Activated gamma-delta T cell (primary cell): ENCODE measurements at places on chromosomes 1 and 21.
A peak's percentile ranks its signal among the peaks of the same experiment; 100 is the strongest.

DNA sequence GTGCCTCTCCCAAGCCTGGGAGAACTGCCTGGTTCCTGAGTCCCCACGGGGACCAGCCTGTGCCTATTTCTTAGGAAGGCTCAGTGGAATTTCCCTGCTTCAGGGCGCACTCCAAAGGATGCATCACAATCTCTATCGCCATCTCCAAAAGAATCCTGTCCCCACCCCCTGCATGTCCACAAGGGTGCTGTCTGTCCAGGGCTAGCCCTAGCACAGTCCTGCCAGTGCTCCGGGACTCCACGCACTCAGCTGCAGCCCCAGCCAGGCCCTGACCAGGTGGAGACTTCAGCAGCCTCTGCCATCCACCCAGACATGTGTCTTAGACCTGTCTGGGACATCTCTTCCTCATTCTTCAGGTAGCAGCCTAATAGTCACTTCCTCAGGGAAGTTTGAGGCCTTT, 199.7 kb downstream of the GRIK3 start:
- no peak for DNase-seq

DNA sequence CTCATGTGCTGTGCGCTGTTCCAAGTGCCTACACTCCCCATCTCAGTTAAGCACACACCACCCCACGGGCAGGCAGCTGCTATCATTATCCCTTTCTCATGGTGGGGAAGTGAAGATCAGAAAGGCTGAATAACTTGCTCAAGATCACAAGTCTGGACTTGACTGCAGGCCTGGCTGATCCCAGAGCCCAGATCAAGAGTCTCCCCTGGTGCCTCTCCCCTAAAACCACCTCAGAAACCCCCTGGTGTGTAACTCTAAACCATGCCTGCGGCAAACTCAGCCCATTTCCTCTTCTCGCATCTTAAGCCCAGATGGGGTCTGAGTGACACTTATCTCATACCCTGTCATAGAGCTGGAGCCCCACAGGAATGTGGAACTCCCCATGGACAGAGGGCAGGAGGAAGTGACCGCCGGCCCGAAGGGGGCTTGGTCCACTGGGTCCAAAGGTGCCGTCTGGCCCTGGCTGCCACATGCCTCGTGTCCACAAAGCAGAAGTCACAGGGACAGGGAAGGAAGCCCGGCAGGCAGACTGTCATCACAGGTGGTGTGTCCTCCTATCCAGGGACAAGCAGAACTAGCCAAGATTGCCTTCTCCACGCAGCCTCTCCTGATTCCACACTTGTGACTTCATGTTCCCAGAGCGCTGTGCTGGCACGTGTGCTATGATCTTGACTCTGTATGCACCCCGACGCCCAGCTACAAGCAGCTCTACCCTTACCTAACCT, 92.1 kb downstream of the SYF2 start:
- no peak for DNase-seq

DNA sequence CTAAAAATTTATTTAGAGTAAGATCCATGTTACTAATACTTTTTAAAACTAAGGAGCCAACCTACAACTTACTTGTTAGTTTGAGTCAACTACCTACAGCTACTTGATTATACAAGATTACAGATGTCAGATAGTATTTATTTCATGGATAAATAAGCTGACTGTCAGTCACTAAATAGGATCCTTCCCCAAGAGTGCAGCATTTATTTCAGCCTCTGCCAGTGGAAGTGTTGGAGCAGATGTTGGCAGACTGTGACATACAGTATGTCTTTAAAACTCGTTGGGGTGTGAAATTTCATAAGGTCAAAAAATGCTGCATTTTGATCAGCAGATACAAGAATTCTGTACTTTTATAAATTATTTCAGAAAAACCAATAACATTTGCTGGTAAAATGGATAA, 156.2 kb downstream of the AKT3 start:
- no peak for DNase-seq

- no peak for DNase-seq
Observed at GRCh38 chr21:37986751-37987399, 70.6 kb upstream of the KCNJ6 start.

DNA sequence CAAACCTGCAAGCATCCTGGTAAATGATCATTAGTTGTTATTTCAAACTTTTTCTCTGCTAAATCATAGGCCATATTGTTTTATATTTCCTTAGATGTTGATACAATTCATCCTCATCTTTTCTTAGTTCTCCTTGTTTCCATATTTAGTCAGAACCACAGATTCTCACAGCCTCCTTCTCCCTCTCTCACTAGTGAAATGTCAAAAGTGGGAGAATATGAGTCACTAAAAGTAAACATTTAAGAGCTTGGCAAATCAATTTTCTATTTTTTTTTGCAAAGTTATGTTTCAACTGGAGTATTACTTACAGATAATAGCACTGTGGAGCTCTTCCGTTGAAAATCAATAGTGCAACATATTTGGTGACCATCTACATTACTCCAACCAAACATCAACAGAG, 308.8 kb downstream of the COL11A1 start:
- DNase-seq = no peak

DNA sequence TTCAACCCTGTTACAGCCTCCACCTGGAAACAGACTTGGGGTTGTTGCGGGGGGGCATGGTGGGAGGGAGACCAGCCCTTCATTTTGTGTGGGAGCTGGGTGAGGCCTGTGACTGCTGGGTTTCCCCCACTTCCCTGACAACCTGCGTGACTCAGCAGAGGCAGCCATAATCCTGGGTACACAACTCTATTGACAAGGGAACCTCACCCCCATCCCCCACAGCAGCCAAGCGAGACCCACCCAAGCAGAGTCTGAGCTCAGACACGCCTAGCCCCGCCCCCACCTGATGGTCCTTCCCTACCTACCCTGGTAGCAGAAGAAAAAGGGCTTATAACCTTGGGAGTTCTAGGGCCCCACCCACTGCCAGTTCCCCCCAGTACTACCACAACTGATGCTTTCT, 8.0 kb upstream of the CCDC190 start:
- no peak for DNase-seq

GRCh38 chr21:33246506-33246905, 16.8 kb downstream of the IFNAR2 start:
- DNase-seq = no peak

- DNase-seq = no peak
Observed at GRCh38 chr1:19454265-19455146, 30.8 kb downstream of the CAPZB start.

DNA sequence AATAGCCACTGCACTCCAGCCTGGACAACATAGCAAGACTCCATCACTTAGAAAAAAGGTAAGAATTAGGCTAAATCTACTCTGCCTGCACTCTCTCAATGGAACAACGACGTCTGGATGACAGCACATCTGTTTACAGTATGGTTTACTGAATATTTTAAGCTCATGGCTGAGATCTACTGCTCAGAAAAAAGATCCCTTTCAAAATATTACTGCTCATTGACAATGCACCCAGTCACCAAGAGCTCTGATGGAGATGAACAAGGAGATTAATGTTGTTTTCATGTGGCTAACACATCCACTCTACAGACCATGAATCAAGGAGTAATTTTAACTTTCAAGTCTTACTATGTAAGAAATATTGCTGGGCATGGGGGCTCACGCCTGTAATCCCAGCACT, 58.0 kb downstream of the SLC27A3 start:
- no peak for DNase-seq

DNA sequence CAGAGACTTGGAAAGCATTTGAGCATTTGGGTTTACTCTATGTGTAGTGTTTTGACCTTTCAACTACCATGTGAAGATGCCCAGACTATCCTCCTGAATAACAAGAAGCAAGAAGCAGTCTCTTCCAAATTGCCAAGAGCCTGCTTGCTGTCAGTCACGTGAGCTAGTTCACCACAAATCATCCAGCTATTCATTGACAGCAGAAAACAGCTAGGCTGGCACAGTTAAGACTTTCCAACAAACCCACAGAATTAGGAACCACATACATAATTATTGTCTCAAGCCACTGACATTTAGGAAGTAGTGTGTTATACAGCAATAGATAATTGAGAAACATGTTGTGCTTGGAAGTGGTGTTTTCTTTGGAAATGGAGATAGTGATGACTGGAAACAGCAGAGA, 1652.0 kb downstream of the NCAM2 start:
- DNase-seq = no peak

- peak; percentile 40 for DNase-seq
Observed at GRCh38 chr21:37367336-37367702, 746 bp downstream of the DYRK1A start.

GRCh38 chr1:79325705-79326104, 319.2 kb upstream of the ADGRL4 start:
- DNase-seq = no peak

GRCh38 chr1:32684167-32684811, 18.3 kb downstream of the SYNC start:
- DNase-seq = no peak

- DNase-seq = no peak
Observed at GRCh38 chr1:230495076-230495475, 68.9 kb upstream of the PGBD5 start.

GRCh38 chr21:35319684-35320283, 270.7 kb upstream of the RUNX1 start:
- DNase-seq = no peak

- DNase-seq = no peak
Observed at GRCh38 chr1:214244841-214245240, 36.1 kb upstream of the SMYD2 start.

- DNase-seq = no peak
Observed at GRCh38 chr21:36235058-36235582, 78.5 kb downstream of the DOP1B start.

DNA sequence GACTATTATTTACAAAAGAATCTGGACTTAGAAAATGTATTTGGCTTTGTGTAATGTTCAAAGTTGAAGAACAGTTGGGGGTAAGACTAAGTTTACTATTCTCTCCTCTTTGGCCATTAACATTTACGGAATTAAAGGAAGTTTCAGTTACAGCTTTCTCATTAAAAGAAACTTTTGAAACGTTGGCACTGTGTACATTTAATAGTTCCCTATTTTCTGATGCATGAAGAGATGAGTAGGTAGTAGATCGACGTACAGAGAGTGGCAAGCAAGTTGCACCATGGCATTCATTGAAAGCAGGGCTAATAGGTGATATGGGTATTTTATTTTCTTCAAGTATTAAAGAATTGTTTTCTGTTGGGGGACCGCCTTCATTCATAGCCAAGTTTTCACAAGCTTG, 3.2 kb downstream of the ASPM start:
- DNase-seq = no peak

DNA sequence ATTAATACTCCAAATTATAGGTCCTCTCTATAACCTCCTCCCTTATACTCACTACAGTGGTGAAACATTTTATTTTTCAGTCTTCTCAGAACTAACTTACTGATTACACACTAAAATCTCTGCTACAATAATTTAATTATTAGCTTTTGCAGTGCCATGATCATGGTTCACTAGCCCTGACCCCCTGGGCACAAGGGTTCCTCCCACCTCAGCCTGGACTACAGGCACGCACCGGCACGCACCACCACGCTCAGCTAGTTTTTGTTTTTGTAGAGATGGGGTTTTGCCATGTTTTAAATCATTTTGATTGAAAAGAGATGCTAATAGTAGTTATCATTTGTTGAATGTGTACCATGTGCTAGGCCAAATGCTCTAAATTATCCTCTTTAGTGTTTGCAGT, 6.3 kb downstream of the PATJ start:
- no peak for DNase-seq

- DNase-seq = no peak
Observed at GRCh38 chr1:117015724-117016123, 14.2 kb downstream of the CD101 start.

- DNase-seq = no peak
Observed at GRCh38 chr1:7821282-7821681, 31.6 kb downstream of the UTS2 start.

DNA sequence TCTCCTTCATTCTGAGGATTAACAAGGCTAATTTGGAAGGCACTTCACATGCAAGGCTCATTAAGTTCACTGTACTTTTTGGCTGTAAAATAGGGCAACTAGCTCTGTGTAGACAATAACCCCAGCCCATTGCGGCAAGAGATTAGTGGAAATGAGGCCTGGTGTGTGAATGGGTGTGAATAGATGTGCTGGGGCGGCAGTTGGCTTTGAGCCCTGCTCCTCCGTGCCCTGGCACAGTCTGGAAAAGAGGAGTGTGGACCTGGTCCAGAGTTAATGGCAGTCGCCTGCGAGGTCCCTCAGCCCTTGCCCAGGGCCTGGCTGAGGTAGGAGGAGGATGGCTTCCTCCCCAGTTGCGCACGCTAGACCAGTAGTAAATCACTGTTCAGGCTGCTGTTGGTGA, 4.8 kb downstream of the KISS1 start:
- DNase-seq = no peak

DNA sequence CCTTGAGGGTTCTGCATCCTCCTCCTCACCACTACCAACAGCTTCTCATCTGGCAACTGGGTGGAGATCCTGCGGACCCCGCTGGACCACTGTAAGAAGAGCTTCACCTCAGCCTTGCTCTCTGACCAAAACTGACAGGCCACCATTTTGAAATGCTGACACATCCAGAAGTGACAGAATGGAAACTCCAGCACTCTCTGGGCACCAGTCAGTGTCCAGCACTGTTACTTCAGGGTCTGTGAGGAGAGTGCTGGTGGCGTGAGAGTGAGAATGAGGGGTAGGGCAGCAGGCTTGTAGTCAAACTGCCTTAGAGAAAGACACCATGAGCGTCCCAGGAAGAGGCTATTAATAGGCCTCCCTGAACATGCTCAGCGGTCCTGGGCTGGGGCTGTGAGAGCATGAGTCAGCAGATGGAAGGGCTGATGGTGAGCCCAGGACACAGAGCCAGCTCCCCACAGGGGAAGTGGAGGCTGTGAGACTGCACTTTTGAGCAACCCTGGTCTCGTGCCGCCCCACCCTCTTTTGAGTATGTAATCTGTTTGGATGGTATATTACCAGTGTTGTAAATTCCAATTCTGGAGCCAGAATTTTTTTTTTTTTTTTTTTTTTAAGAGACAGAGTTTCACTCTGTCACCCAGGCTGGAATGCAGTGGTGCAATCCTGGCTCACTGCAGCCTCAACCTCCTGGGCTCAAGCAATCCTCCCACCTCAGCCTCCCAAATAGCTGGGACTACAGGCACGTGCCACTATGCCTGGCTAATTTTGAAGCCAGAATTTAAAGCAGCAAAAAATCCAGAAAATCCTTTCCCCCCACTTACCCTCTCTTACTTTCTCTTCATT, 34.4 kb upstream of the SLC30A1 start:
- DNase-seq = no peak

- DNase-seq = no peak
Observed at GRCh38 chr1:178566187-178566586, 53.3 kb downstream of the TEX35 start.

DNA sequence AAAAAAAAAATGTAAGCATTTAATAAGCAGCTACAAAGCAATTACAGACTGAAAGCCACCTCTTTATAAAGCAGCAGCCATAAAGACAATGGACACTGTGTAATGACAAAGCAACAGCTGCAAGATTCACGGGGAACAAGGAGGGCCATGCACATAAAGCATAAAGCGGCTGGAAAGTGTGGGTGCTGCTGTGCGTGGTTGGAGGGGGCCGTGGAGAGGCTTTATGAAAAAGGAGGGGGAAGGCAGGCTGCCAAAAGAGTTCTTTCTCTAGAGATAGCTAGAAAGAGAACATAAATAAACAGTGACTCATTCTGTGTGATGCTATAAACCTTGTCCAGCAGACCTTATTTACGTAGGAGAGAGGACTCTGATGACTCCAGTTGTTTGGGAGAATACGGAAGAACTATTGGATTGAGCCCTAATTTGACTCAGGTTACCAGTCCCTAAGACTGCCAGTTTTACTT, 49.3 kb downstream of the ADAMTS1 start:
- DNase-seq = no peak

GRCh38 chr1:111639602-111640198, 20.1 kb downstream of the RAP1A start:
- DNase-seq = no peak

GRCh38 chr1:227185291-227185690, 133.0 kb downstream of the CDC42BPA start:
- DNase-seq = no peak
